ENCODE measurements at places on chromosomes 4 and X. TPM values are rescaled to one million over a fixed set of nuclear protein-coding genes. Genes with fewer than 3 reads are reported as not detected.

GPR82 gene
- polyA plus RNA-seq, result not detected

DNA sequence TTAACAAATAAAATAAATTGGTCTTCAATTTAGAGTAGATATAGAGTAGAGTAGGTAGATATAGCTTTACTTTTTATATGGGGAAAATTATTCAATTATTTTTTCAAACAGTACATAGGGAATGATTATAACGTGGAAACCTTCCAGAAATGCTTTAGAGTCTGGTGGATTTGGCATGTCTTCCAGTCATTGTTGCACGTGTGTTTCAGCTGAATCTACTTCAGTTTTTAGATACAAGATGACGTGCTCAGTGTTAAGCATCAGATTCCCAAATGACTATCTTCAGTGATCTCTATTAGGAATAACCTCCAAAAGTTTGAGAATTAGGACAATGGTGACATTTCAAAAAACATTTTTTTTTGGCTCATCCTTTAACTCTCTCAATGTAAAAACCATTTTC, 616.9 kb downstream of the ANKRD50 start:
- DNase-seq, result no peak

DNA sequence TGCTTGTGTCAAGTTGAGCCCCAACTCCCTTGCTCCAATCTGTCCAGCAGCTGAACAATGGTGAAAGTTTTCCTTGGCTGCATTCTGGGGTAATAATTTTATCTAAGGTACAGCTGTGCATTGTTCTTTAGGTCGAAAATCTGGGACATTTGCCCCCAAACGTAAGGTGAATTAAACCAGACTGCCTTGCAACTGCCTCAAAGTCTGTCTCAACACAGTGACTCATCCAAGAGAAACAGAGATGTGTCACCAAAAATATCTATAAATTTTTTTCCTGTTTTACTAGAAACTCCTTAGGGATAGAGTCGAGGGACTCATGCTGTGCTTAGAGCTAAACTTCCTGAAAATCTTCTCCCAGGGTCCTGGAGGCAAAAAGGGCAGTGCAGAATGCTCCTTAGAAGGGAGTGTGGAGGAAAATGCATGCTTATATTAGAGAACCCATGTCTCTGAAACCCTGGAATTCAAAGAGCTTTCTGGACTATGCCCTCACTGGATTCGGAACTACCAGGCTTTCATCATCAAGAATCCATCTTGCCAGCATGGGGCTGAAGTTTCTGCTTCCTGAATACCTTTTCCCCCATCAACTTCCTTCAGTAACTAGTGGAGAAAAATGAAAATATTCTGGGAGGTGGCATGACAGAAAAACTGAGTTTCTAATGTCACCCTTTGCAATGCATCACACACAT, 115.7 kb downstream of the PALLD start:
- DNase-seq, result no peak

CXCL3 gene
- polyA plus RNA-seq, result 0.43 TPM

ZNF141 gene
- polyA plus RNA-seq, result 4.3 TPM

DNA sequence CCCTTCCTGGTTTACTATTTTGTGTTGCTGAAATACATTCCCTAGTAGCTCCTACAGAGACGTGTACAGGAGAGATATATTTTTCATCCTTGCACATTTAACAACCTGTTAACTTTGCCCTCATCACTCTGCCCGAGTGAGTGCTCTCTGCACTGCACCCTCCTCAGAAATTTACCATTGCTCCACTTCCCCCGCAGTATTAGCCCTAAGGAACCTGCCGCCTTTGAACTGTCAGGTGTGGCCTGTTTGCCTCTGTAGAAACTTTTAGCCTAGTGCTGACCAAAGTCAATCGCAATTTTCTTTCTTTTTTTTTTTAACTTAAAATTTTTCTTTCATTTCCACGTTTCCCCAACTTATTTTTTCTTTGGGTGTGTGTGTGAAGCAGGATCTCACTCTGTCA, 46.6 kb upstream of the TBL1X start:
- DNase-seq, result no peak

- peak; percentile 59 for DNase-seq
Observed at GRCh38 chr4:159283696-159284095, 180.8 kb downstream of the RAPGEF2 start.

FGFR3 gene
- polyA plus RNA-seq, result 0.06 TPM

DNA sequence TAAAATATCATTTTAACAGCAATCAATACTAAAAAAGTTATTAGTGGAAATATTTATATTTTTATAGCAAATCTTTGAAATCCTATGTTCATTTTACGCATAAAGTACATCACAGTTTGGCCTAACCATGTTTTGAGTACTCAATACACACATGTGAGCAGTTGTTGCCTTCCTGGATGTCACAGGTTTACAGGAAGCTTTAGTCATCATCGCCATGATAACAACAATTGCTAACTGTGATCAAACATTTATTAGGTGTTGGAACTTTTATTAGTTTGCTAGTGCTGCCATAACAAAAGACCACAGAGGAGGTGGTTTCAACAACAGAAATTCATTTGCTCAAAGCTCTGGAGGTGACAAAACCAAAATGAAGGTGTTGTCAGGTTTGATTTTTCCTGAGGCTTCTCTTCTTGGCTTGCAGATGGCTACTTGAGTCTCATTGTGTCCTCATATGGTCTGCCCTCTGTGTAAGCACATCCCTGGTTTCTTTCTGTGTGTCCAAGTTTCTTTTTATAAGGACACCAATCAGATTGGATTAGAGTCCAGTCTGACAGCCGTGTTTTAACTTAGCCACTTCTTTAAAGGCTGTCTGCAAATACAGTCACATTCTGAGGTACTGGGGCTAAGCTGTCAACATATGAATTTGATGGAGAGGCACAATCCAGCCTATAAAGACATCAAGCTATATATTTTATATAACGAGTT, 43.1 kb upstream of the BOD1L1 start:
- DNase-seq, result no peak

DNA sequence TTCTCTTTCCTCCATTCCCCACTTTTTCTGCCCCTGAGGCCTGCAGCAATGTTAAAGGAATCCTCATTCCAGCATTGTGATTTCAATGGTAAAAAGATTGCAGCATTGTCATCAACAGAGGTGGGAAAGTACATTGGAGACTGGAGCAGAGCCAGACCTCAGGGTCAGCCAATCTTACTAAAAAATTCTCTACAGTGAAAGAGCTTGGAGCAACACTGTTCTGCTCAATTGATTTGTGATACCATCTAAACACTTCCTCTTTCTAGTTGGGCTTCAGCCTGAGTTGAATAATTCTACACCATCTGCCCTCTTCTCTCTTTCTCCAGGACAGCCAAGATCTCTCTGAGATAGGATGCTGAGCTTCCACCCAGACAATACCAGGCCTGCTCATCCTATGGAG, 176.5 kb downstream of the AR start:
- DNase-seq, result no peak

DNA sequence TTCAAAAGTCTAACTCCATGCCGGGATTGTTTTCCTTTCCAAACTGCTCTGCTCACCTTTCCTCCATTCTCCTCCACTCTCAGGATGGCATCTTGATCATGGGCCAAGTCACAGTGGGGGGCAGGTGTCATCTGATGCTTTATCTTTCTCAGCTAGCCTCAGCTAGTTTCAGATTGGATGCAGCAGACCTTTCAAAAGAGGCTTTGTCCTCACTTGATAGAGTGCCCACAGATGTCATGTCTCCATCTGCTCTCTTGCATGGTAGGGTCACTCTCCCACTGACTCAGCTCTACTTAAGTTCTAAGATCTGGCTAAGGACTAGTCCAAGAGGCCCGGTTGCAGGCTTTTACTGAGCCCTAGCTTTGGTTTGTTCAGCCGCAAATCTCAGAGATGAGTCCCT, 341.8 kb upstream of the GALNT7 start:
- no peak for DNase-seq

GRCh38 chr4:160091631-160092030, 988.8 kb downstream of the RAPGEF2 start:
- no peak for DNase-seq

- no peak for DNase-seq
Observed at GRCh38 chr4:2390146-2390545, 28.3 kb downstream of the ZFYVE28 start.

JCHAIN gene
- polyA plus RNA-seq, result 1.1 TPM

DNA sequence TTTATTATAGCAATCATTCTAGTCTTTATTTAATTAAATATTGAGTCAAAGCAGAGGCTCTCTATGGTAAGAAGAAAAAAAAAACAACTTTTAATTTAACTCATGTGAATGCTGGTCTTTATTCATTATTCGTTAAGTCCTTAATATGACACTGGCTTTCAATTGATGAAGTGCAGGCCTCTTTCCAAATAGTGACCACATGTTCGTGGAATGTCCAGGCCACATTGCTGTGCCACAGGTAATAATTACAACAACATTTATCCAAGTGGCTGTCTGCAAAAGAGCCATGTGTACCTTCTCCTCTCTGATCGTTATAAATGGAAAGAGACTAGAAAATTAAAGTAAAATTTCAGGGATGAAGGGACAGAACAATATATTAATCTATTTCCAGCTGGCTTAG, 220.1 kb upstream of the PABPC4L start:
- DNase-seq, result no peak

GRCh38 chr4:182255441-182256190, 12.4 kb downstream of the TENM3 start:
- no peak for DNase-seq

ENPP6 gene
- polyA plus RNA-seq, result 0.02 TPM

GRCh38 chr4:39613093-39613656, 25.5 kb downstream of the SMIM14 start:
- no peak for DNase-seq

- DNase-seq, result no peak
Observed at GRCh38 chrX:155966876-155967275, 30.6 kb upstream of the IL9R start.

GRCh38 chr4:76361689-76362412, 55.3 kb downstream of the STBD1 start:
- DNase-seq, result no peak

- no peak for DNase-seq
Observed at GRCh38 chr4:4269856-4270255, 20.1 kb downstream of the LYAR start.

GRCh38 chrX:50183891-50184290, 16.9 kb downstream of the AKAP4 start:
- DNase-seq, result no peak

- DNase-seq, result no peak
Observed at GRCh38 chrX:55523356-55523755, 33.7 kb upstream of the USP51 start.

- DNase-seq, result no peak
Observed at GRCh38 chrX:23773601-23774175, 9.3 kb upstream of the SAT1 start.

GRCh38 chrX:18652636-18653035, 19.3 kb downstream of the RS1 start:
- no peak for DNase-seq

DNA sequence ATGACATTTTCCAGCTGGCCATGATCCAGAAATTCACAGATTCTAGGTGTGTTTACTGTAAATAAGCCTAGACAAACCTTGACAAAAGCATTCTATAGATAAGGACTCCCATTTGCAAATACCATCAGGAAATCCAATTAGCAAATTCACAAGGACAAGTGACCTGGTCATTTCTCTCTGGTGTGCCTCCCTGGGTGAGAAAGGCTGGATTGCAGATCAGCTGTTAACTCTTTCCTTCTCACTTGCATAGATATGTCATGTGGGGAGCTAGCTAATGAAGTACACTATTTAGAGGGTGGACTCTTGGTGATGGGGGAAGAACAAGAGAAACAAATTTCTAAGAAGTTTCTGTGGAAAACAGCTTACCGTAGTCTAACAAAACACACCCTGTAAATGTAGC, 58.9 kb downstream of the MOSPD2 start:
- no peak for DNase-seq

DNA sequence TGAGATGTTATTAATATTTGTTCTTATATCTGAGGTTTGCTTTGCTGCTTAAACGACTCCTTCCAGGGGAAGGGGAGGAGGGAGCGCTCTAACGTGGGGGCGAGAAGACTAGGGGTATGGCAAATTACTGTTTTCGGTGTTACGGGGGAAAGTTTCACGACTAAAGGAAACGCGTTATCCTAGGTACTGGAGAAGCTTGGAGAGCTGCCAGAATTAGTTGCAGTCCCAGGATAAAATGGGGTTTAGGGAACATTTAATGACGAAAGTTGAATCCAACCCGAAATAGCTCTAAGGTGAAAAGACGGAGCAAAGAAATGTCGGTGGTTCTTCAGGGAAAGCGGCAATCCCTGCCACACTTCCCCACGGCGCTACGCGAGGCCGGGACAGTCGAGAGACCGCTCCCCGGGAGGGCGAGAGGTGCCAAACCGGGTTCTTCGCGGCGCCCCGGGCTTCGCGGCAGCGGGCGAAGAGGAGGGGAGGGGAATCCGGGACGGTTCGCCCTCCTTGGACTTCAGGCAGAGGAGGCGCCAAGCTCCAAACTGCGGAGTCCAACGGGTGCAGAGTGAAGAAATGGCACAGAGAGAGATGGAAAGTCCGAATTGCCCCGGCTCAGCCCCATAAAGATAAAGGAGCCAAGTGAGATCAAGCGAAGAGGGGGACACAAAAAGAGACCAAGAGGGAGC, 724 bp downstream of the THOC2 start:
- no peak for DNase-seq

IRS4 gene
- polyA plus RNA-seq, result 0.02 TPM

ASMT gene
- polyA plus RNA-seq, result not detected

- DNase-seq, result no peak
Observed at GRCh38 chrX:3346501-3347259, at the start of gene MXRA5. Gene MXRA5, minus strand, starts transcription at chrX:3346652. Its CDS starts 2,819 bp downstream, at chrX:3343833.

FSTL5 gene
- polyA plus RNA-seq, result not detected

- DNase-seq, result no peak
Observed at GRCh38 chr4:3676196-3676595, 90.0 kb upstream of the ADRA2C start.

DNA sequence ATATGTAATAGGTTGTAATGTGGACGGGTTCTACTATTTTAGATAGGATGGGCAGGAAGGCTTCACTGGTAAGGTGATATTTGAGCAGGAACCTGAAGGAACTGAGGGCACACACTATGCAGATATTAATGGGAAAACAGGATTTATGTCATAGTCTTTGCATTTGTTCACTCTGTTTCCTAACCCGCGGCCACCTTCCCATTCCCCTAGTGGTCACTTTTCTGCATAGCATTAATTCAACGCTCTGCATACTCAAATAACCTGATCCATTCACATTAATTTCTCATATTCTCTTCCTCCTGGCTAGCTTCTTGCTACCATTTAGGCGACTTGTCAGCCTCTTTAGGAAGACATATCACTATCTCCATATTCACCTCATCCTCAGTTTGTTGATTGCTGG, 61.5 kb downstream of the GSPT2 start:
- DNase-seq, result no peak

ASB11 gene
- polyA plus RNA-seq, result not detected

GPRASP3 gene
- 6.9 TPM for polyA plus RNA-seq

- no peak for DNase-seq
Observed at GRCh38 chr4:157804986-157805385, 367.8 kb downstream of the GASK1B start.

- no peak for DNase-seq
Observed at GRCh38 chrX:72314881-72315280, 9.2 kb upstream of the CITED1 start.

HS6ST2 gene
- not detected for polyA plus RNA-seq

TLR2 gene
- polyA plus RNA-seq, result 0.22 TPM

BMP15 gene
- polyA plus RNA-seq, result not detected

NUP54 gene
- 54.5 TPM for polyA plus RNA-seq
